ENCODE measurements at places on chromosomes 2 and 18.

GRCh38 chr2:121771976-121772742 is 16.7 kb downstream of the TSN start:
- H3K27ac ChIP-seq: no peak overlapping the region
- H3K27me3 ChIP-seq: no peaks in the 10 kb centered on the region
- peak; percentile 48 for DNase-seq
- H3K36me3 ChIP-seq: no peaks in the 10 kb centered on the region
- H3K4me1 ChIP-seq: peaks cover 11% of the 10 kb centered on the region

DNA sequence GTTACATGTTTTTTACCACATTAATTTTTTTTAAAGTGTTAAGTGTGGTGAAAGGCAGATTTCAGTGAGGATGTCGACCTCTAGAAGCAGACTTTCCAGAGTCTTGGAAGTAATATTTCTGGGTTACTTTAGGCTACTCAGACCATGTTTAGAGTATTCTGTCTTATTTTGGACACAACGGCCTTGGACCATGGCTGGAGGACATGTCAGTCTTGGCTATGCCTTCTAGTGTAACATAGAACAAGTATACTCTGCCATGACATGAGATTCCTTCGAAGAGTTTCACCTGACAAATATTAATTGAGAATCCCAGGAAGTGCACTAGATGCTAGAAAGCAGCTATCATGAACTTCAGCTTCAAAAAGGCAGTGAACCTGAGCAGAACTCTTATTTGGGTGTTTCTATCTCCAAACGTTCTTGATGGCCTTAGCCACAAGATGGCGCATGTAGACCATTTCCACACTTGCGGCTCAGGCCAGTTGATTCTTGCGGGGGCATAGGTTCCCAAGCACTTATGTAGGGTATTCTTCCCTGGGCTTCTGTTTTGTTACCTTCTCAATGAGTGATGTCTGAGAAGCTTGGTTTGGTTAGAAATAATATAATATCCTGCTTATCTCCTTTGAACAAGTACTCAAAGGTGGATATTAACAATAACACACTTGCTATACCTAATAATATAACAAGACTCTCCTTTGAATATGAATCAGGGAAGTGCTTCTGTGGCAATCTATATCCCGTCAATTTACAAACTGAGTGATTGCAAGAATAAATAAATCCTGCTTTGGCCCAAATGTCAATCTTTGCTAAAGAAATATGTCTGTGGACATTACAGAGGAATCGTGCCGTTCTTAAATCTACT is 62.0 kb downstream of the CACNB4 start:
- H3K27ac ChIP-seq: no peak overlapping the region
- DNase-seq: peak; percentile 90
- H3K4me3 ChIP-seq: no peak overlapping the region
- no peaks in the 10 kb centered on the region for H3K27me3 ChIP-seq

GRCh38 chr2:212073360-212073759 is 465.2 kb downstream of the ERBB4 start:
- H3K4me1 ChIP-seq: no peaks in the 10 kb centered on the region
- no peaks in the 10 kb centered on the region for H3K27me3 ChIP-seq
- DNase-seq: no peak

GRCh38 chr2:95530734-95531133 is 46.2 kb upstream of the TRIM43B start:
- no peaks in the 10 kb centered on the region for H3K27me3 ChIP-seq
- DNase-seq: no peak
- no peak overlapping the region for H3K27ac ChIP-seq
- peaks cover 20% of the 10 kb centered on the region for H3K36me3 ChIP-seq
- H3K4me3 ChIP-seq: no peak overlapping the region
- no peaks in the 10 kb centered on the region for H3K4me1 ChIP-seq

DNA sequence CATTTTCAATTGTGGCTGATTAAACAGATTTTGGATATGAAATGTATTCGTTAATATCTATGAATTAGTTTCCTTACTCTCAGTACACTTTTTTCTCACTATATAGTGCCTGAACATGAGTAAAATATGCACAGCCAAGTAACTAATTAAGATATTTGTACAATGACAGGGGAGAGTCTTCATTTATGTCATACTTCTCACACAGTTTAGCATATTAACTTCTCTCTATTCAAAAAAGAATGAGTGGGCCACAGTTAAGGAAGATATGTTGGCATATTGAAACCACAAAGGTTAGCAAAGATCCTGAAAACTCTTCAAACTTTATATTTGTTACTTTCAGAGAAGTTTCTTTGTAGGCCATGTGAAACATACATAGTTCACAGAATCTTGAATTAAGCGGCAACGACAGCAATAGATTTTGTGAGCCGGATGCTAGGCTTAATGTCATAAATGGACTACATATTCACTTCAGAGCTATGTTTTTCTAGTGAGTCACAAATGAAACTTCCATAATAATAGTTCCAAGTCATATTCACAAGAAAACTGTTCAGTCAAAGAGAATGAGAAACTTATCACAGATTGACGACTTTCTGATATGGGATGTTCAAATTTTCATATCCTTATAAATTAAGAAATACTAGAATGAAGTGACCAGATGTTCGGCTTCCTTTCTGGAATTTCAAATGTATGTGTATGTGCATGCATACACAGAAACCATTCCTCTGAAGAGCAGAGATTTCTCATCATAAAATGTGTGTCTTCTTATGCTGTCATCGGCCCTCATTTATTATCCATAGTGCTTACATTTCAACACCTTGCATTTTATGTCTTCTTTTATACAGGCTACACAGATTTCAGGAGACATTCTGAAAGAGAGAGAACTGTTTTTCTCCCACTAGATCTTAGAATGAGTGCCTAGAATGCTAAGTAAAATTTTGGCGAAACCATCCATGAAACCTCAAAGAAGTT is 584.0 kb downstream of the SATB2 start:
- no peak overlapping the region for H3K4me3 ChIP-seq
- no peaks in the 10 kb centered on the region for H3K27me3 ChIP-seq
- no peaks in the 10 kb centered on the region for H3K36me3 ChIP-seq

DNA sequence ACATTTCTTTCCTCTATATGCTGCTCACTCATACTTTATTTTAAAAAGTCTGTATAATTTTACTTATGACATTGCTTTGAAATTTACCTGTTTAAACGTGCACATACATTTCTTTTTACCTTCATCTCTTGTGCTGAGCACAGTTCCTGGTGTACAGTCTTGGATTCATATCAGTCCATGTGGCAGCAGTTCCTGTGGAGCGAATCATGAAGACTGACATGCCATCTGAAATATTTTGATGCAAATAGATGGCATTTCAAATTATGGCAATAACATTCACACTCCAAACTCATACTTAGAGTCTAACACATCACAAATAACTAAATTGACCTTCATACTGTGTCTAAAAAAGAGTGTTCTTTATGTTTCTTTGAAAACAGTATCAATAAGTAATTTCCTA is 90.3 kb upstream of the CDH2 start:
- no peak overlapping the region for H3K27ac ChIP-seq
- no peak for DNase-seq
- H3K4me3 ChIP-seq: no peak overlapping the region
- no peaks in the 10 kb centered on the region for H3K27me3 ChIP-seq
- H3K36me3 ChIP-seq: no peaks in the 10 kb centered on the region
- no peaks in the 10 kb centered on the region for H3K4me1 ChIP-seq

- H3K27ac ChIP-seq: no peak overlapping the region
- no peaks in the 10 kb centered on the region for H3K4me1 ChIP-seq
- no peak overlapping the region for H3K4me3 ChIP-seq
- no peak for DNase-seq
- no peaks in the 10 kb centered on the region for H3K36me3 ChIP-seq
These were observed 6.2 kb upstream of the ANXA4 start for GRCh38 chr2:69735686-69736085.

GRCh38 chr2:200298816-200299215 is 7.7 kb upstream of the SPATS2L start:
- no peak overlapping the region for H3K27ac ChIP-seq
- H3K36me3 ChIP-seq: no peaks in the 10 kb centered on the region
- no peaks in the 10 kb centered on the region for H3K27me3 ChIP-seq
- H3K4me1 ChIP-seq: peaks cover 10% of the 10 kb centered on the region
- no peak overlapping the region for H3K4me3 ChIP-seq
- DNase-seq: no peak

GRCh38 chr2:172096626-172097547 is 5.8 kb downstream of the DLX2 start:
- H3K4me1 ChIP-seq: peaks cover 4% of the 10 kb centered on the region
- H3K4me3 ChIP-seq: no peak overlapping the region
- DNase-seq: peak; percentile 55
- H3K36me3 ChIP-seq: no peaks in the 10 kb centered on the region
- H3K27ac ChIP-seq: no peak overlapping the region

GRCh38 chr2:165173215-165173614 is 30.6 kb downstream of the SCN3A start:
- no peaks in the 10 kb centered on the region for H3K4me1 ChIP-seq
- H3K27me3 ChIP-seq: no peaks in the 10 kb centered on the region
- H3K27ac ChIP-seq: no peak overlapping the region

DNA sequence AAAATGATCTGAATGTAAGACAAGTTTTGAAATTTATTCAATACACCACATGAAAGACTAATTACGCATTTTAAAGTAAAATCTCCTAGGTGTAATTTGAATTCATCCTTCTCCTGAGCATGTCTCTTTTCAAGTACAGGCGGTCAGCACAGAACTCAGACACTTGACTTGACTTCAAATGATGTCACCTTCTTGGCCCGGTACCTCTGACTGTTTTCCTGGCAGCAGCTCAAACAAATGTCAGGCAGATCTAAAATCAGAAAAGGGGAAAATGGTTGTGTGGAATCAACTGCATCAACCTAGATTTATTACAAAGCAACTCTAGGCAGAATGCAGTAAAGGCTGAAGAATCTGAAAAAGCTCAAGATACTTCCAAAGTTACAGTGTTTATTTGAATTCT is 11.4 kb upstream of the PROKR1 start:
- H3K36me3 ChIP-seq: no peaks in the 10 kb centered on the region
- DNase-seq: peak; percentile 17
- no peak overlapping the region for H3K4me3 ChIP-seq
- H3K27me3 ChIP-seq: no peaks in the 10 kb centered on the region
- no peaks in the 10 kb centered on the region for H3K4me1 ChIP-seq
- H3K27ac ChIP-seq: no peak overlapping the region

- no peaks in the 10 kb centered on the region for H3K36me3 ChIP-seq
- no peak for DNase-seq
- no peak overlapping the region for H3K4me3 ChIP-seq
- H3K4me1 ChIP-seq: no peaks in the 10 kb centered on the region
- no peaks in the 10 kb centered on the region for H3K27me3 ChIP-seq
These were observed 591.9 kb downstream of the TMEM182 start for GRCh38 chr2:103353774-103354173.

- H3K4me3 ChIP-seq: no peak overlapping the region
- no peak for DNase-seq
- no peaks in the 10 kb centered on the region for H3K27me3 ChIP-seq
- H3K36me3 ChIP-seq: no peaks in the 10 kb centered on the region
These were observed 86.4 kb upstream of the SPRED2 start for GRCh38 chr2:65518751-65519150.

DNA sequence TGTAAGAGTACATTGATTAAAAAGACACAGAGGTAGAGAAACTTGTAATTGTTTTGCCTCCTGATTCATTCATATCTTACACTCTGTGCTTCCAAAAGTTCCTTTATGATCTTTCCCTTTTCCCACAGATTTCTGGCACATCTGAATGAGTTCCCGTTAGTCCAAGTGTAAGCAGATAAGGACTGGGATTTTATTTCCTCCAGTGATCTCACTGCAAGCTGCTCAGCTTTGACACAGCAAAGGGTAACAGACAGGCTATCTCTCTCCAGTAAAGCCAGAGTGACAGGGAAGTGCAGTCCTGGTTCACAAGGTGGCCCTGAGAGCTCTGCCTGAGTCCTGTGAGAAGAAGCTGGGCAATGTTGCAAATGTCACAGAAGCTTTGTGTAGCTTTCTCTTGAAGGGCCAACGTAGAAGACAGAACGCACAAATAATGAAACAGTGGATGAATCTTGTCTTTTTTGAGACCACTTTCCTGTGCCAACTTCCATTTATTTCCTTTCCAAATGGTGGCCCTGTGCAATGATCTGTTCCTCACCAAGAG is 32.5 kb upstream of the KCNE4 start:
- no peak for DNase-seq
- H3K27ac ChIP-seq: no peak overlapping the region
- no peaks in the 10 kb centered on the region for H3K4me1 ChIP-seq
- H3K27me3 ChIP-seq: no peaks in the 10 kb centered on the region
- no peak overlapping the region for H3K4me3 ChIP-seq
- no peaks in the 10 kb centered on the region for H3K36me3 ChIP-seq

DNA sequence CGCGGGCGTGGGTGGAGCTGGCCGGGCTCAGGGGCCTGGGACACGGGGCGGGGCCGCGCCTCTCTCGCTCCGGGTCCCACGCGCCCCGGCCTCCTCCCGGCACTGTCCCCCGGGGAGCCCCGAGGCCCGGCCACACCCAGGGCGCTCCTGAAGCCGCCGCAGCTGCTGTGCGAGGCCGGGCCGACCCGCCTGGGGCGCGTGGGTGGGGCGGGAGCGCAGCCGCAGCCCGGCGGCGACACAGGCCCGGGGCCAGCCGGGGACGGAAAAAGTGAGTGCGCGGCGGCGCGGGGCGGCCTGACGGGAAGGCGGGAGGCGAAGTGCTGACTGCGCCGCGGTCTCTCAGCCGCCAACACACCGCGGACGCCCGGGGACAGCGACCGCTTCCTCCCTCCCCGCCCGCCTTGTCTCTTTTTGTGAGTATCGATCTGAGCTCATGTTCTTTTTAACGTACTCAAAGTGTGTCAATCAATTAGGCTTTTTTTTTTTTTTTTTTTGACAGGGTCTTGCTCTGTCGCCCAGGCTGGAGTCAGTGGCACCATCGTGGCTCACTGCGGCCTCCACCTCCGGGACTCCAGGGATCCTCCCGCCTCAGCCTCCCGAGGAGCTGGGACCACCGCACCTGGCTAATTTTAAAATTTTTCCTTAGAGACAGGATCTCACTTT is 14.5 kb downstream of the PDCD1 start:
- H3K36me3 ChIP-seq: no peaks in the 10 kb centered on the region
- H3K27ac ChIP-seq: peak overlapping the region; percentile 55

DNA sequence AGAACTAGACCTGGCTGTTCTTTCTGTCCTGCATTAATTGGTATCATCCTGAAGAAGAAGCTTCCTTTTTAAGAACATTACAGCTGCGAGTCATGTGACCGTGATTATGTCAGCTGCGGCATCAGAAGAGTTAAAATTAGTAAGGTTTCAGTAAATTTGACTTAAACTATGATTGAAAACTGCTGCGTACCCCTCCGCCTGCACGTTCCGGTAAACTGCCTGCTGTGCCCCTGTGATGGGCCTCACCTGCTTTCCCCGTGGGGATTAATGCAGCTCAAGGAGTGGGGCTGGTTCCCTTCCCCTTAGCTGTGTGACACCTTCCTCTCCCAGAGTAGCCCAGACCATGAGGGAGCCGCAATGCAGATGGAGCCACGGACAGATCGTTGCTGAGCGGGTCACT is 36.1 kb upstream of the MYO3B start:
- H3K36me3 ChIP-seq: no peaks in the 10 kb centered on the region
- no peak overlapping the region for H3K4me3 ChIP-seq
- no peak for DNase-seq
- no peaks in the 10 kb centered on the region for H3K27me3 ChIP-seq
- no peaks in the 10 kb centered on the region for H3K4me1 ChIP-seq
- H3K27ac ChIP-seq: no peak overlapping the region

- no peaks in the 10 kb centered on the region for H3K4me1 ChIP-seq
- no peaks in the 10 kb centered on the region for H3K27me3 ChIP-seq
- no peak overlapping the region for H3K27ac ChIP-seq
- no peak overlapping the region for H3K4me3 ChIP-seq
- DNase-seq: no peak
These were observed 163.9 kb upstream of the THUMPD2 start for GRCh38 chr2:39942950-39943349.

- H3K36me3 ChIP-seq: no peaks in the 10 kb centered on the region
- H3K27ac ChIP-seq: no peak overlapping the region
- H3K27me3 ChIP-seq: no peaks in the 10 kb centered on the region
- H3K4me1 ChIP-seq: peaks cover 4% of the 10 kb centered on the region
- DNase-seq: no peak
These were observed 218.1 kb downstream of the HNMT start for GRCh38 chr2:138182250-138182936.

Data from lung (tissue), 17 donors.